ENCODE measurements at places on chromosomes 7 and 10.

- DNase-seq, result no peak
Observed at GRCh38 chr7:25901658-25902057, 250.3 kb upstream of the NFE2L3 start.

GRCh38 chr10:43308986-43309385, 42.1 kb upstream of the RASGEF1A start:
- DNase-seq, result no peak

DNA sequence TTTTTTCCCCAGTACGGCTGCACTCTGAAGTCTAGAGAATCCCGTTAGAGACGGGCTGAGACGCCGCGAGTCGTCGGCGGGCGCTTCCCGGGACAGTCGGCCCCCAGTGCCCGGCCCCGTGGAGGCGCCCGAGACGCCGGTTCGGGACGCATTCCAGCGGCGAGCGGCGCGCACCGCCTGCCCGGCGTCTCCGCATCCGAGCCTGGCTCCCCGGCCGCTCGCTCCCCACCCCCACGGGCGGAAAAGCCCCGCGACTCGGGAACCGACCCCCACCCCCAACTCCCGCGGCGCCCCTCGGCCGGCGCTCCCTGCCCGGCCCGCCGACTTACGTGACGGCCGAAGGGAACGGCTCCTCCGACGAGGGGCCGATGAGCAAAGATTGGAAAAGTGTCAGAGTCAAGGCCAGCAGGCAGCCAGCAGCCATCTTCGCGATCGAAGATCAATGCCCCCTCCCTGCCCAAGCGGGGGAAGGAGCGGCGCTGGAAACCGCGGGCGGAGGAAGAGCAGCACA, 486 bp downstream of the CACNA2D1 start:
- no peak for DNase-seq

GRCh38 chr10:97117372-97117771, 68.4 kb downstream of the SLIT1 start:
- DNase-seq, result no peak

DNA sequence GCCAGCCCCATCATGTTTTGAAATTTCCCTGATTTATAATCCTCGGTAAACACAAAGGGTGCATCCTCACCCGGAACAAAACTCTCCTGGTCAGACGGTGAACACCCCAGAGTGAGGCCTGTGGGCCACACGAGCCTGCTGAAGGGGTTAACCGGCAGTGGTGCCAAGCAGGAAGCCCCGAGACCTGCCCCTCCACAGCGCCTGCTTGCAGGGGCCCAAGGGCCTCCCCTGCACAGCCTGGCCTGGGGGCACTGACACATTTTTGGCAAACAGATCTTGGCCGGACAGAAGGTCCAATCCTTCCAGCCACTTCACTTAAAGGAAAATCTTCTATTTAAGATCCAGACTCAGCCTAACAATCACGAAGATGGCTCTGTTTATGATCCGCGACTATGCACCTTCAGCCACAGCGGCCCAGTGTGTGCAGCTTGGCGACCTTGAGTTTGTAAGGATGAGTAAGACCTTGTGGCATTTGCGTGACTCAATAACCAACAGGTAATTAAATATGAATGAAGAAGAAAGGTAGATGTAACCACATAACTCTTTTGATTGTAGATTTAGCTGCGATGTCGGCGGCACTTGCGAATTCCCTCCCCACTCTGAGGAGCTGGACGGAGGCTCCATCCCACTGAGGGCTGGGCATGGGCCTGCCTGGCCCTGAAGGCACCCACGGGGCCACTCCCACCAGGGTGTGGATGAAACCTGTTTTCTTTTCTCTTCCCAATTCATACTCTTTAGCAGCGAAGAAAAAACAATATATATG, 328.2 kb downstream of the DNAJB6 start:
- no peak for DNase-seq

DNA sequence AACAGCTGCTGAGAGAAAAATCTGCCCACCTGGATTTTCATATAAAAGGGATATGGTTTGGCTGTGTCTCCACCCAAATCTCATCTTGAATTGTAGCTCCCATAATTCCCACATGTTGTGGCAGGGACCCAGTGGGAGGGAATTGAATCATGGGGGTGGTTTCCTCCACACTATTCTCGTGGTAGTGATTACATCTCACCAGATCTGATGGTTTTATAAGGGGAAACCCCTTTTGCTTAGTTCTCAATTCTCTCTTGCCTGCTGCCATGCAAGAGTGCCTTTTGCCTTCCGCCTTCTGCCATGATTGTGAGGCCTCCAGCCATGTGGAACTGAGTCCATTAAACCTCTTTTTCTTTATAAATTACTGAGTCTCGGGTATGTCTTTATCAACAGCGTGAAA, 20.8 kb upstream of the MKI67 start:
- no peak for DNase-seq

- no peak for DNase-seq
Observed at GRCh38 chr7:93622036-93623033, 47.8 kb upstream of the CALCR start.

- DNase-seq, result no peak
Observed at GRCh38 chr10:14001298-14002040, 329.3 kb downstream of the FRMD4A start.

DNA sequence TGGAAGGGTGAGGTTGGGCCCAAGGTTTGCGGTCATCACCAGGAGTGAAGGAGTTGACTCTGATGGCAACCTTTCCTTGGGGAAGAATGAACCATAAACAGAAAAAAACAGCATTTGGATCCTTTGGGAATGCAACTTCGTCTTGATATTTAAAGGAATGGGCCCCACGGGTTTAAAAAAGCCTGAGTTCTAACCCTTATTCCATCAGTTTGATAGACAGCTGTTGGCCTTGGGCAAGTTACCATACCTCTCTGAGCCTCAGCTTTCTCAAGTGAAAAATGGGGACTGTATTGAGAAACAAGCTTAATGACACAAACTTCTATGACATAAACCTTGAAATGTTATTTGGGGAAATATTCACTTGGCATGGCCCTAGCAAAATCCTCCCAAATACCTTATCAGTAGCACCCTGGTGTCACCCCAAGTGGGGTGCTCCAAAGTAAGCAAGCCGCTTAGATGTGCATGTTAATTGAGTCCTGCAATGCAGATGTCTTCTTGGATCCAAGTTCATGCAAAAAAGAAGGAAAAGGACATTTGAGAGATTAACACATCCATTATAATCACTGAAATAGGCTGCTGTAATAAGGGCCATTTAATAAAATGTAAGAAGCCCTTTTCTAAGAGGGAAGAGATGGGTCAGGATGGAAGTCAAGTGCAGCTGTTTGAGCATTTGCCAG, 13.8 kb downstream of the MXI1 start:
- no peak for DNase-seq

DNA sequence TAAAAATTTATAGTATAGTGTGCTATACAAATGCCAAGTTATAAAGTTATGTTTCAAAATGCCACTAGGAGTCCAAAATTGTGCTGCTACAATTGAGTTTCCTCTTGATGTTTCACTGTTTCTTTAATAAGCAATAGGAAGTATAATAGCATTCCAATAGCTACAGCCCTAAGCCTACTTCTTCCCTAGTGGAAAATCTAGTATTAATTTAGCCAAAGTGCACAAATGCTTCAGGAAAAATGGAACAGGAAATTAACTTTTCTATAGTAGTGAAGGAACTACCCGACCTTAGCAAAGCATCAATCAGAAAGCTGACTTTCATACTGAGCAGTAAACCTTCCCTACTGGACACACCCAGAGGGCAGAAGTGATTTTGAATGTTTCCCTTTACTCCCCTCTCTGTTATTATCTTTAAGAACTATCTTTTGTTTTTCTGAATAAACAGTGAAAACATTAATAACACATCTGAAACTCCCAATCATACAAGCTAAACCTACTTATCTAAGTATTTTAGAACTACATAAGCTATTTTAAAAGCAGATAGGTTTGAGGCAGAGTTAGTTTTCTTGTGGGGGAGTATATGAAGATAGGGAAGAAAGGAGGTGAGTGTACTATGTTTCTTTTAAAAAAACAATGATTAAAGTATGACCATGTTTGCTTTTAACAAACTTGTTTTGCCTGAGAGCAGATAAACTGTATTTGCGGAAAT, 13.7 kb downstream of the CPED1 start:
- DNase-seq, result no peak

DNA sequence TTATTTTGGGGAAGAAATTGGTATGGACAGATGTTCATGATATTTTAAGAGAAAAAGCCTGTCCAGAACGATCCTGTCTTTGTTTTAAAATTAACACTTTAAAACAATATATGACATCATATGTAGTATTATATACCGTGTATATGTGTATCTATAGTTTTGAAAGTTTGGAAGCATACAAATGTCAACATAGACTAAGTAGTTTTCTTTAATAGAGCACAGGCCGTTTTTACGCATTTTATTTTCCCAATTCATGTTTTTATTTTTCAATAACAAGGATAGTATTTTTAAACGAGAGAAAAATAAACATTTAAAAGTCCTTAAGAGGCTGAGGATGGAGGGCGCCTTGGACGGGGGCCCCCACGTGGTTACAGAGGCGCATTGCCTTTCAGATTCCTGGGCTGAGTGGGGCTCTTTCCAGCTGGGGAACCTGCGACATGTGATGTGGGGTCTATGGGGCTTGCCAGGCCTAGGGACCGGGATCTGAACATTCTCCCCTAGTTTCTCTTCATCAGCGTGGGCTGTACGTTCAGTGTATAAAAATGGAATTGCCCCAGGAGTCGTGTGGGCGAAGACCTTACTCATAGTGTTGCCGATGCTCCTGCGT, 127.8 kb upstream of the ZNF746 start:
- peak; percentile 32 for DNase-seq

DNA sequence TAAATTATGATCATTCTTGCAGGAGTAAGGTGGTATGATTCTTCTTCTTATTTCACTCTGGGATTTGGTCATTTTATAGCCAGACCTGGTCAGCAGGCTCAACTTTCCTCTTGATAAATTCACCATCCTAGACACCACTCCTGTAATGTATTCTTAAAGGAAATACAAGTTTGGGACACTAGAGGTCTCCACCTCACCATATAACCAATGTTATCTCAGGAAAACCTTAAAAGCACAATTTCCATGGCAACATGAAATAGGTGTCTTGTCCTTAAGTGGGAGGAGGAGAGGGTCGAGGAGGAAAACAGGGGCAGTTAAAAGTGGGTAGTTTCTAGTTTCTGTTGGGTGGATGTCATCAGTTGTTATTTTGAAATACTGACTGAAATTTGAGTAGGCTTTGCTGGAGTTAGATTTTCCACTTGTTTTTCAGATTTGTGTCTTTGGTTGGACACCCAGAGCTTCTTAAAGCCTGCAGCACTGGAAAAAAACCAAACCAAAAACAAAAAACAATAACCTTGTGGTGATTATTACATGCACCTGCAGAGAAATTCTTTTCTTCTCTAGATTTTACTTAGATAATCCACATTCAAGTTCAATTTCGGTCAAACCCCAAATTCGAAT, 163.1 kb downstream of the PRKCQ start:
- DNase-seq, result no peak

GRCh38 chr7:83691095-83691494, 42.2 kb upstream of the SEMA3E start:
- no peak for DNase-seq

GRCh38 chr10:78194050-78194449, 160.4 kb downstream of the RPS24 start:
- DNase-seq, result no peak

GRCh38 chr7:151927011-151927410, 29.2 kb upstream of the GALNTL5 start:
- DNase-seq, result no peak

DNA sequence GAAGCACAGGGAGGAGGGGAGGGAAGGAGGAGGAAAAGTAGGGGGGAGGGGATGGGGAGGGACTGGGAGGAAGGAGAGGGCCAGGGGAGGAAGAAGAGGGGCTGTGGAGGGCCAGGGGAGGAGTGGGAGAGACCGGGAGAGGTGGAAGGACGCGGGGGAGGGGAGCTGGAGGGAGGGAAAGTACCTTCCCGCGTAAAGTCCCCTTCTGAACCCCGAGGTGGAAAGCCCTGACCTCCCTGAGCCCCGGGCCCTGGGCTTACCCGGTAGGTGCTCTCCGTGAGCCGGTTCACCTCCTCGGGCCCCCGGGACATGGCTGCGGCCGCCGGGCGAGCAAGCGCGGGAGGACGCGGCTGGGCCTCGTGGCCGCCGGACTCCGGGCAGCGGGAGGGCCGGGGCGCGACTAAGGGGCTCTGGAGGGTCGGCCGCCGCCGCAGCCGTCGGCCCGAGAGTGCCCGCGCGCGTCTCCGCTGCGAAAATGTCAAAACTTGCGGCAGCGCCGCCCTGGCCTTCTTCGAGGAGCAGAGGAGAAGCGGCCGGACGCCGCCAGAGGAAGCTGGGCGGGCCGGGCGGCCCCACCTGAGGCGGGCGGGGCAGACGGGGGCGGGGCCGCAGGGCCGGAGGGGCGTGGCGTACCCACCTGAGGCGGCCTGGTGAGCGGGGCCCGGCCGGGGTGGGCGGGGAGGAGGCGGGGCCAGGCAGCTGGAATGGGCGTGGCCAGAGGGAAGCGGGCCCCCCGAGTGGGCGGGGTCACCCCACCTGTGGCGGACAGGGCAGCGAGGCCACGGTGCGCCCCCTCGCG, at the start of gene BAIAP2L1:
Gene BAIAP2L1, minus strand, starts transcription at position 549 of the 799 bp plus-strand sequence. Its CDS starts 238 bp downstream, at position 311.
- DNase-seq, result peak; percentile 72

- no peak for DNase-seq
Observed at GRCh38 chr10:71761105-71761511, 12.2 kb downstream of the VSIR start.

- no peak for DNase-seq
Observed at GRCh38 chr7:79217468-79217867, 236.0 kb downstream of the MAGI2 start.

- no peak for DNase-seq
Observed at GRCh38 chr7:124276005-124276622, 243.2 kb upstream of the TMEM229A start.

DNA sequence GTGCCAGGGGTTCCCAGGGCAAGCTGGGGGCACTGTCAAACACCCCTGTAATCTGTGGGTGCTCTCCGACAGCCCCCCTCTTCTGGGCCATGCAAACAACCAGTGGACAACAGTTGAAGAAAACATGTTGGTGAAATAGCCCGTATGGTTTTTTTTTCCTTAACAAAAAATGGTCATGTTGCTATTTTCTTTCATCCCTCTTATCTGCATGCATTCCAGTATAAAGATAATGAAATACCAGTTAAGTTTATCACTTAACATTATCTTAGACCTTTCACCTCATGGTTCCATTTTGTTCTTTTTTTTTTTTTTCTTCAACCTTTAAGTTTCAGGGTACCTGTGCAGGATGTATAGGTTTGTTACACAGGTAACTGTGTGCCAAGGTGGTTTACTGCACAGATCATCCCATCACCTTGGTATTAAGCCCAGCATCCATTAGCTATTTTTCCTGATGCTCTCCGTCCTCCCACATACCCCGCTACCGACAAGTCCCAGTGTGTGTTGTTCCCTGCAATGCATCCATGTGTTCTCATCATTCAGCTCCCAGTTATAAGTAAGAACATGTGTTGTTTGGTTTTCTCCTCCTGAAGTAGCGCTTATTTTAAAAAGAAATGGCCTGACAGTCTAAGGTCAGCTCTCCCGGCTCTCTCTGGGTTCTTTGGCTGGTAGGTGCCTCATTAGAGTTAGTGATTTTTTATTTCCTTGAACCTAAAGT, 110.1 kb downstream of the NRP1 start:
- no peak for DNase-seq

DNA sequence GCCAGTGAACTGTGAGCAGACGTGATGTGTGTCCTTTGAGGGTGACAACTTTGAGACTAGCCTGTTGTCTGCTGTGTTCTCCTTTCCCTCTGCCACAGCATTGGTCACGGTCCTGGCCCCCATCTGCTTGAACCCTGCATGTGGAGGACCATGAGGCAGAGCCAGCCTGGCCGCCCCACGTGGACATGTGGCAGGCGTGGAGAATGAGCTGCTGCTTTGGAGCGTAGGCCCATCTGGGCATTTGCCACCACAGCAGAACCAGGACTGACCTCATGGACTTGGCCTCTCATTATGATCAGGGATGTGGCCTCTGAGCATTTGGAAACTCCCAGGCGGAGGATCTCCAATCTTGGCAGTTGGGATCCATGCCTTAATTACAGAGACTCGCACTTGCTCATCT, 448.5 kb downstream of the TCERG1L start:
- DNase-seq, result no peak

All from activated T-helper 1 cell treated with Interleukin-2 at 50 U/mL for 16 hours (primary cell).